Natural killer cell treated with Interleukin-12 subunit alpha and Interleukin-12 subunit beta and Interleukin-15 and Interleukin-18, amount 100 ng/mL, for 72 hours (primary cell): ENCODE measurements at places on chromosomes 3 and 15. TPM values are rescaled to one million over a fixed set of nuclear protein-coding genes. Genes with fewer than 3 reads are reported as not detected.

C2CD4B gene
- not detected for total RNA-seq

DNA sequence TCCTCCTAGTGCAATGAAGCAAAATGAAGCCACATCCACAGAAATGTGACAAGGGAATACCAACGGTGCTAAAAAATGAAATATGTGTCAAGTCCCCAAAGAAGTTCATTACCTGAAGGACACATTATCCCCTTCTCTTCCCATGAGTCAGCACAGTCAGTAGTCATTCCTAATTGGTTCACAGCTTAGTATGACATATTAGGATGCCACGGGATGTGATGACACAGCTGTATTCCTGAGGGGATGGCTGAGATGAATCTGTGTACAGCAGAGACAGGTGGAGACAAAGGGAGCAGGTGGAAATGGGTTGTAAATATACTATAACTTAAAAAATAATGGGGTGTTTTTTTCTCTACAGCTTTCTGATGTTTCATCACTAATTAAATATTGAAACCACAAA is 273.4 kb downstream of the ARRDC4 start:
- no peak for DNase-seq

GRCh38 chr15:51085764-51086163 is 8.9 kb downstream of the TNFAIP8L3 start:
- no peak for DNase-seq

GRCh38 chr3:119225121-119225520 is 15.6 kb downstream of the B4GALT4 start:
- no peak for DNase-seq

GRCh38 chr3:179464323-179465092 is 13.2 kb upstream of the GNB4 start:
- no peak for DNase-seq
